ENCODE measurements at places on chromosomes 2 and 18.

DNA sequence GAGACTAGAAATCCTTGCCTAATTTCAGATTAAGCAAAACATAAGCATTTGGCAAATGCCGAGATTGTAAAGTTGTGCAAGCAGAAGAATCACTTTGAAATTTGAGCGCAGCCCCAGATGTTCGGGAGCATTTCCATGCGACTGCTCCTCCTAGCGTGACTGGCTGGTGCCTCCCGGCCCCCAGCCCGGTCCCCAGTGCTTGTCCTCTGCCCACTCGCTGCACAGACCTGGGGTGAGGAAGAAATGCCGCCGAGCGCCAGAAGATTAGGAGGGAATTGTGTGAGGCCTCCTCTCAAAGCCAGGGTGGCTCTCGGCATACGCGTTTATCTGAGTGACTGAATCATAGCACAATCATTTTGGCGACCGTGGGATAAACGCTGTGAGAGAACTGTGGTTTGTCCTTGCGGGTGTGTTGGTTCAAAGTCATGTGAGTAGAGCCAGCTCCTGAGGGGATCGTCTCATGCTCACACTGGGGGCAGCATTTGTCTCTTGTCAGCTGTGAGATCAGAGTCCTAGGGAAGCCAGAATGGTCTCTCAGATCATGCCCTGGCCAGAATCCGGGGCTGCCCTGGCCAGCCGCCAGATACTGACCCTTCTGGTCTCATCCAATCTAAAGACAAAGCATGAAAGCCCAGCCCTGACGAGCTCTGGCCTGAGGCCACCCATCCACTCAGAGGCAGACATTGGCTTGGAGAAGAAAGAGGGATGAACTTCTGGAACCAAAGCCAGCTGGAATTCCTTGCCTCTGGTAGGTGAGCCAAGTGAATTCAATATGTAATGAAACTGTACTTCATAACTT is 189.3 kb downstream of the SH3RF3 start:
- no peak for DNase-seq

DNA sequence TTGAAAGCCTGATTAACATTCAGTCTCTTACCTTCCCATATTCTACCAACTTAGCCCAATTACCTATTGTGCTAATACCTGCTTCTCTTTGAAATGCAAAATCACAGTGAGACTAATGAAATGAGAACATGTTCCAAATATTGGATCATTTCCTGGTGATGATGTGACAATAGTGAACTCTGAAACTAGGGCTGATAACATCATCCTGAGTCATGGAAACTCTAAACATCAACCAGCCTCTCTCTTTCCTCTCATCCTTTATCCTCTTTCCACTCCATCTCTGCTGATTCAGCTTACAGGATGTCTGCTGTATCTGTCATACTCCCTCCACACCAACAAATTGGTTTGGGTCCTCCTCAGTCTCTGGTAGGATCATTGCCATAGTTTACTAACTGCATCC is 98.8 kb upstream of the NCKAP5 start:
- no peak for DNase-seq

DNA sequence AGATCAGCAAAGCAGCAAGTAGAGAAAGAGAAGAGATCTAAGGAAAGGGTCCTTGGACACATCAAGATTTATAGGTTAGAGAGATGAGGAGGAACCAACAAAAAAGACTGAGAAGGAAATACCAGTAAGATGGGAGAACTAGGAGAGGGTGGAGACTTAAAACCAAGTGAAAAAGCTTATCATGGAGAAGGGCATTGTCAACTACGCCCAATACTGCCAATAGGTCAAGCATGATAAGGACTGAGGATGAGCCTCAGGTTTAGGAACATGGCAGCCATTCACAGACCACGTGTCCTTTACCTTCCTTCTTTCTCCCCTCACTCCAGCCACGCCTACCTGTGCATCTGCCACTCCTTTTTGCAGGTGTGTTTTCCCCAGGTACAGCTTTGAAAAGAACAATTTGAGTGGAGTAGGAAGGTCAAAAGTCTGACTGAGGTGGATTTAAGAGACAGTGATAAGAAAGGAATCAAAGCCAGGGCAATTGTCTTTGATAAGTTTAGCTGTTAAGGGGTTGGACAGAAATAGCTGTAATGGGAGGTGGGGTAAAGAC is 238.7 kb downstream of the STK39 start:
- no peak for DNase-seq

GRCh38 chr2:64919261-64919660 is 69.9 kb upstream of the SLC1A4 start:
- no peak for DNase-seq

GRCh38 chr2:190569994-190570755 is 35.7 kb upstream of the NEMP2 start:
- DNase-seq = no peak

GRCh38 chr2:23684395-23685176 is 242.3 kb downstream of the ATAD2B start:
- DNase-seq = no peak

GRCh38 chr2:219707496-219708285 is 80.3 kb downstream of the SLC4A3 start:
- DNase-seq = no peak

GRCh38 chr18:76618721-76619120 is 123.7 kb upstream of the ZNF516 start:
- no peak for DNase-seq

DNA sequence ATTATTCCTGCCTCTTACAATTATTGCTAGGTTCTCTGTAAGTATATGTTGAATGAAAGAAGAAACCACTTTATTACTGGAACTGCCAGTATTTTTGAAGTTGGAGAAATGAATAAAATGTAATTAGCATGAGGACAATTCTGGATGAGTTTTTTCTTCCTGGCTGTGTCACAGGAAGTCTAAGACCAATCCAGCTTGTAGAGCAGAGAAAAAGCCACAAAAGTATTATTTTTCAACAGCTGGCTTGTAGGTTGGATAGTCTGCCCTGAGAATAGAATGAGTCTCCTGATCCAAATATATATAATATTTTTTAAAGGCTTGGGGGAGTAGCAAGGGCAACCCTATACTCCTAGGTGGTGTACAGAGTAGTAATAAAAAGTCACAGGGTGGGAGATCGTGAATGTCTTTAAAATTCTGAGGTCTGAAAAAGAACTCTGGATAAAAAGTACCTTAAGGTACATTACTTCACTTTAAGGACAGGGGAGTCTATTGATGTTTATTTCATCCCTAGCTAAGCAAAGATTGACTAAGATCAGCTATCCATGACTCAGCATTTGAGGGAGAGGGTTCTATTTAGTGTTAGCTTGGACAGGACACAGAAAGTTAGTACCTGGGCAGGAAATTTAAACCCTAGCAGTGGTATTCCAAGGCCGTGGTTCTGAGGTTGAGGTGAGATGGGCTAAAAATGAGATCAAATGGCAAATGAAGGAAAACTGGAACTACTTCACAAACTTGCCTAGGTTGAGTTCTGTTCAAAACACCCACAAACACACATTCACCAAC is 31.7 kb downstream of the SLC40A1 start:
- no peak for DNase-seq

DNA sequence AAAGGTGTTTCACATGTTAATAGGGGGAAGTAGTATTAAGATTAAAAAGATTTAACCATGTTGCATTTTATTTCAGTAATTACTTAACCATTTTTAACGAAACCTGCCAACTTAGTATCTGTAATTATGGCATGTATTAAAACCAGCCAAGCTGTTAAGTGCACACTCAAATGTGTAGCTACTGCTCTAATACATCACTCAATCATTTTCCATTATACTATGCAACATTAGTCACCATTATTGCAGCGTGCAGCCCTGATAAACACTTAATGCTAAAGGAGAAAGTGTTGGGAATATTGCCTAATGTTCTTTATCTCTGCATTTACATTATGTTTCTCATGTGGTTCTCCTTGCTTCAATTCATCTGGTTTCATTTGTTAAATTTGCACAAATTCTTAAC is 745.9 kb upstream of the FAM98A start:
- DNase-seq = no peak

GRCh38 chr2:26268213-26268612 is 23.5 kb downstream of the HADHB start:
- DNase-seq = no peak

DNA sequence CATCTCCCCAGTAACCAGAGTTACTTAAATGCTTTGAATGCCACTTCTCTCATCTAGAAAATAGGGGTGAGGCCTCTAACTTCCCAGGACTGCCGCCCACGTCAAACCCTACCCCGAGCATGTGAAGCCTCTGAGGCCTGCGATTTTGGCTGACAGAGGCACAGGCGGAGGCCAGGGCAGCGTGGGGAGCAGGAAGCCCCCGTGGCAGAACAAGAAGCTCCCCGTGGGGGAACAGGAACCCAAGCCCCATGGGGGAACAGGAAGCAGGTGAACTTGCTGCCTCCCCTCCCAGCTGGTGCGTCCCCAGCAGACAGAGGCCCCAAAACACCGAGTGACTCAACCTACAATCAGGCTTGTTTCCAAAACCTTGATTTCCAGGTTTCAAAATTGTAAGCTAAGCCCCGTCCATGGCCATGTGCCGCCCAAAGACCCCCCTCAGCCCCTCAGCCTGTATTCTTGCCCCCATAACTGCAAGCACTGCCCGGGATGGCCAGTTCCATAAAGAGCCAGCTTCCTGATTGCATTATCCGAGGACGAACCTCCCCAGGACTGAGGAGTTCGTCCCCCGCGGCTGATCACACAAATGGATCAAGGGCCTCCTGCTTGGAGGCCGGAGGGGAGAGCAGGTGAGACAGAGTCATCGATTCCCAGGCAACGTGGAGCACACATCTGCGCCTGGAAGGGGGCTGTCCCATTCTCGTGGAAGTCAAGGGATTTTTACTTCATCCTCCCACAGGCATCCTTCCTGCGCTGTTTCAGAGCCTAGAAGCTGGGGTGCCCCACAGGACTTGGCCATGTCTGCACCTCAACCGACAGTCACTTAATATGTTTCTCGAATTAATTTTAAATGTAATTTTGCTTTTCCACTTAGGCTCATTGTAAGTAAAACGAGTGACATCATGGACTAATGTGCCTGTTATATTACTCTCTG is 36.3 kb upstream of the CTDP1 start:
- peak; percentile 12 for DNase-seq

DNA sequence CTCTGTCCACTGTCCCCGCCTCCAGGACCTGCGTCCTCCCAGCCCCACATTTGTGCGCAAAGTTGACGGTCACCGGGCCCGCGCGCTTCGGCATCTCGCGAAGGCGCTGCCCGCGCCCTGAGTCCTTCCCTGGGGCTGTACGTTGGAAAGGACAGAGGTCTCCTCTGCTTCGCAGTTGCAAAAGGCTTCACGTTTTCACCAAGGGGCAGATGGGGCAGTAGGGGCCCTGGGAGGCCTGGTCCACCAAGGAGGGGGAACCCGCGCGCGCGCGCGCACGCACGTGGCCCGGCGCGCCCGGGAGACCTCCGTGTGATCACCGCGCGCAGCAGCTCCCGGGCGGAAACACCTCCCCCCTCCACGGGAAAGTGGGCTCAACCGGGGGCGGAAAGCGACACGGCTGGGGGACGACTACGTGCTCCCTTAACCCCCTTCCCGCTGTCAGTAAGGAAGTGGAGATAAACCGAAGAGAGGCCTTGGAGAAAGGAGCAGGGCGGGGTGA is 21.9 kb downstream of the TEX44 start:
- no peak for DNase-seq

DNA sequence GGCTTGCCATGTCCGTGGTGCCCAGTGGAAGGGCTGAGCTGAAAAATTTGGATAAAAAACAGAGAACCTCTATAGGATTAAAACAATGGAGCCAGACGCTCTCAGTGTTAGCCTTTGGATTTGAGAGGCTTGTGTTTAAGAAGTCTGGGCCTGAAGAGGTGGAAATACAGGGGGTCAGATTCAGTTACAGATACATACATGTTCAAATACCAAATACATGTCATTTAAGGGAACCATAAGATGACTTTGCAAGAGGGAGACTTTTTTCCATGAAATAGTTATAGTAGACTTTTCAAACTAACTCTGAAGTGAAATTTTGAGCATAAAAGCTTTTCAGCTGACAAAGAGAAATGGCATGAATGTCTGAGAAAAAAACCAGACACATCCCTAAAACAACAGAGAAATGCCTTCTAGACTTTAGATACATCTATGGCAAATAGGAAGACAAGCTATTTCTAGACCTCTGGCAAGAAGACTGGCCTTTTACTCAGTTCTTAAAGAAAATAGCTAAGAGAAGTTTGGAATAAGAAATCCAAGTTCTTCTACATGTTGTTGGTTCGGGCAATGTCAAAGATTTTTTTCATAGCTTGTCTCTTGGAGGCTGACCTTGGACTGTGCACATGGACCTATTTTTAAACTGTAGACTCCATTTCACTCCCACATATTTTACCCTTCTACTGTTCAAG is 112.9 kb downstream of the LTBP1 start:
- no peak for DNase-seq

DNA sequence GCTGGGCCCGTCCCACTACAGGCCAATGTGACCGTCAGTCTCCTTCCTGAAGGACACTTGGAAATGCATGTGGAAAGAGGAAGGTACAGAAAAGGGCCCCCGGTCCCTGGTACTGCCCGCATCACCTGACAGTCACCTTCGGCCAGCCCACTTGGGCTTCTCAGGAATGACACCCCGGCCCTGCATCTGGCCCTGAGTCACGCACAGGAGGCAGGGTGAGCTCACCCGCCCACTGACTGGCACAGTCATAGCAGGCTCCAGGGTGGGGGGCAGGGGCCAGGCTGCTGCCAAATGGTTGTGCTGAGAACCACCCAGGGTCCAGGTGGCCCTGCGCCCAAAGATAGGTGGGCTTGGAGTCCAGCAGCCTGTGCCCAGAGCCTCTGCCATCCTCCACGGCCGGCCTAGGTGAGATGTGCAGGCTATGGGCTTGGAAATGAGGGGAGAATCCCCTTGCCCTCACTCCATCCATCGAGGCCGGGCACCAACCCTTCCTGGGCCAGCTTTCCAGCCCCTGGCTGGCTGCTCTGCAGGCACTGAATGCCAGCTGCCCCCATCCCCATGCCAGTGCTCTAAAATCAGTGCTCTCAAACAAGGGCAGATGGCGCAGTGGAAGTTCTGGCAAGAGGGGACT is 14.1 kb downstream of the EMX1 start:
- no peak for DNase-seq

DNA sequence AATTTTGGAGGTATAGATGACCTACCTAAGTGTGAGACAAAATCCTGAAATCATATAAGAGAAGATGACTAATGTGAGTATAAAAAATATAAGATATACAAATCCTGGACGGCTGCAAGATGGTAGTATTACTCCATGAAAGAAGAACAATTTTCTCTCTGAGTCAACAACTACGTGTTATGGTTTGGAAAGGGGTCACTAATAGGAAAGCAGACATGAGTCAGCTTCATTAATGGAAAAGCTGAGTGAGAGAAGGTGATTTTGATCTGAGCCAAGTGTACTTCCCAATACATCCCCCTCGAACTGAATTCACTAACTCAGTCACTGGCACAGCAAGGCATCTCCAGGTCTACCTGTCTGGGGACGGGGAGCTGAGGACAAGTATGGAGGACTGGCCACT is 20.1 kb upstream of the SELENOI start:
- DNase-seq = no peak

GRCh38 chr18:37846996-37847395 is 281.4 kb upstream of the CELF4 start:
- DNase-seq = no peak

- no peak for DNase-seq
These were observed 189.3 kb downstream of the PHLPP1 start for GRCh38 chr18:62904396-62905285.

Data from CD4-positive, alpha-beta T cell treated with Interleukin-17A for 1 hour (primary cell).